Mesendoderm (in vitro differentiated cells): ENCODE measurements at places on chromosomes 6 and 20.
A peak's percentile ranks its signal among the peaks of the same experiment; 100 is the strongest.

DNA sequence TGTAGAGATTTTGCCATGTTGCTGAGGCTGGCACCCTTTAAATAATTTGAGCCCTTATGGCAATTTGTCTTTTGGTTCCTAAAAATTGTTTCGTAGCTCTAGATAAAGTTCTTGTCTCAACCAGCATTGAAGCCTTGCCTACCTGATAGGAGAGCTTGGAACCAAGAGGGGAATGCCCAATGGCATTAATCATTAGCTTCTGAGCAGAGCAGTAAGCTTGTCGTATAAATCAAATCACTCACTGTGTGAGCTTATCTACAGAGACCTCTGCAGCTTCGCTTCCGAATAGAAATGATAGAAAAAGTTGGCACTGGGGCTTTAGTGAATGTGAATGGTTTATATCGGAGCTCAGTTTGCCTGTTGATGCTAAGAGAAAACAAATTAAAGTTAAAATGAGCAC, 10.7 kb downstream of the ANKRD6 start:
- DNase-seq, result no peak

GRCh38 chr6:150183105-150183504, 40.3 kb downstream of the PPP1R14C start:
- no peak for DNase-seq

GRCh38 chr6:100538086-100538485, 73.4 kb upstream of the SIM1 start:
- no peak for DNase-seq

- DNase-seq, result peak; percentile 95
These were observed 675 bp upstream of the TRERF1 start for GRCh38 chr6:42452171-42453030.

GRCh38 chr6:47348316-47348863, 38.7 kb upstream of the TNFRSF21 start:
- DNase-seq, result no peak

- no peak for DNase-seq
These were observed 69.4 kb downstream of the NRN1 start for GRCh38 chr6:5937169-5937909.

DNA sequence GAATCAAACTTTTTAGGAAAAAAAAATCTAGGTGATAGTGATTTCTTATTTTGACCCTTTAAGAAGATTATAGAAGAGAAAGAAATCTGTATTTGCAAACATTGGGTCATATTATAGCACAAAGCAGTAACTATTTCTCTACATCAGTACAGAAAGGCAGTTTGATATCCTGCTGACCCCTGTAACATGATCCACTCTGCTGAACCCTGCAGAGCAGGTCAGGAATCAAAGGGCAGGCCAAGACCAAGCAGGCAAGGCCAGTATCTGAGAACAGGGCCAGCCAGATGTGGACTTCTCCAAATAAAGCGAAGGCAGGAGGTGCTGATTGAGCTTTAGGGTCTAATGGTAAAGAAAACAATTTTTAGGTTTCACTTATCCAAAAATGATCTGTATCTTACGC, 239.4 kb downstream of the PTPRK start:
- peak; percentile 63 for DNase-seq
